ENCODE measurements at places on chromosomes 6 and 20.

GRCh38 chr6:168179133-168179532 lies 100.1 kb upstream of the FRMD1 start:
- DNase-seq, result no peak

GRCh38 chr6:22632581-22633145 lies 63.3 kb downstream of the HDGFL1 start:
- no peak for DNase-seq

DNA sequence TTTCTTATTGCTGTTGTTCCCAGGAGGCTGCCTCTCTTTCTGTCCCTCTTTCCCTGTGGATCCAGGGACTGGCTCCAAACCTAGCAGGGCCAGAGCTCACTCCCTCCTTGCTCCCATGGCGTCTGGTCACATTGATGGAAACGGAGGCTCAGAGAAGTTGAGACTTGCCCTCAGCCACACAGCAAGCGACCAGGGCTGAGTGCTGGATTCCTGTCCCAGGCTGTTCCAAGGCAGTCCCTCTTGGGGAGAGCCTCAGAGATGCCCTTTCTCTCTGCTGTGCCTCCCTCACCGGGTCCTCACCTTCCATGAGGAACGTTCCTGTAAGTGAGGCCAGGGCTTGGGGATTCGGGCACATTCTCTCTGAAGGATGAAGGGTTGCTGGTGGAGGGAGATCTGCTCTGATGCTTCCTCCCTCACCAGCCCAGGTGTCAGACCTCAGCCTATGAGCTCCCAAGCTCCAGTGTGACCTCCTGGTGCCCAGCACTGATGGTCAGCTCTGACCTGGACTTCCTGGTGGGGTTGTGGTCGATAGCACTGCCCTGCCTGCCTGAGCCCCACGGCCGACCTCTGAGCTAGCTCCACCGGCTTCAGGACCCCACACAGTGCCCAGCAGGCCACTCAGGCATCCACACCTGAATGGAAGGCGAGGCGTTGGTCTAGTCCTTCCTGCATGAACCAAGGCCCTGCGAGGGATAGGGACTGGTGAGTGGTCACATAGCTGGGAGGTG lies 26.8 kb downstream of the SUN5 start:
- DNase-seq, result no peak

DNA sequence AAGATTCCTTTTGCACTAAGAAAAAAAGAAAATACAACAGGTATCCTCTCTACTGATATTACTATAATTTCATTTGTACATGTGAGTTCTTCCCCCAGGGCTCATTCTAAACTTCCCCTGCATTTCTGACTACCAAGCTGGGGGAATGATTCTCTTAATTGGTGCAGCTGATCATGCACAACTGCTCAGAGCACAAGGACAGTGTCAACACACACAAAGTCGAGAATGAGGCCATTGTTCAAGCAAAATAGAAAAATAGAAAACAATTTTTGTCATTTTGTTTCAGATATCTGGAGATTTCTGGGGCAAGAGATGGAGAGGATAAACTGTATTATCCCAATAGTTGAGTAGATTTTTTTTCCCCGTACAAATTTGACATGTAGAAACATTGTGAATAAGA lies 236.3 kb downstream of the HAO1 start:
- DNase-seq, result no peak

- no peak for DNase-seq
Measured at GRCh38 chr6:3540253-3540820, 83.5 kb upstream of the SLC22A23 start.

DNA sequence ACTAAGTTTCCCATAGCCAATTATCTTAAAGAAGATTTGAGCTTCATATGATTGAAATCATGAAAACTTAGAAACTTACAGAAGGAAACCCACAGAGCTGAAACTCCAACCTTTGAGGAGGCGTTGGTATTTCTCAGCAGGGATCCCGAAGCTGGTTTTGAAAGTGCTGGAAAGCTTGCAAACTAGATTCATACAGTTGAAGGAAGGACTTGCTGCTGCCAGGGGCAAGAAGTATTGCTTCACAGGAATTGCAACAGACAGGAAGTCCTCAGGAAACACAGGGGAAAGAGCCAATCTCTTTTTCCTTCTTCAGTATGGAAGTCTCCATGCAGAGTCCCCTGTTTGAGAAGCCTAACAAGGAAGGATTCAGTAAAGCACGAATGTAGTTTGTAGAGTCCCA lies 419.7 kb downstream of the CD109 start:
- DNase-seq, result no peak

GRCh38 chr6:11298651-11299420 lies 66.4 kb upstream of the NEDD9 start:
- no peak for DNase-seq

- DNase-seq, result no peak
Measured at GRCh38 chr6:89612121-89612520, 26.4 kb downstream of the LYRM2 start.

GRCh38 chr6:166670894-166671293 lies 43.8 kb upstream of the RPS6KA2 start:
- no peak for DNase-seq

GRCh38 chr20:16842486-16843120 lies 94.4 kb downstream of the OTOR start:
- no peak for DNase-seq

GRCh38 chr6:39908838-39909583 lies 25.3 kb downstream of the MOCS1 start:
- DNase-seq, result no peak

GRCh38 chr6:167441715-167442206 lies 116.9 kb downstream of the TTLL2 start:
- no peak for DNase-seq

DNA sequence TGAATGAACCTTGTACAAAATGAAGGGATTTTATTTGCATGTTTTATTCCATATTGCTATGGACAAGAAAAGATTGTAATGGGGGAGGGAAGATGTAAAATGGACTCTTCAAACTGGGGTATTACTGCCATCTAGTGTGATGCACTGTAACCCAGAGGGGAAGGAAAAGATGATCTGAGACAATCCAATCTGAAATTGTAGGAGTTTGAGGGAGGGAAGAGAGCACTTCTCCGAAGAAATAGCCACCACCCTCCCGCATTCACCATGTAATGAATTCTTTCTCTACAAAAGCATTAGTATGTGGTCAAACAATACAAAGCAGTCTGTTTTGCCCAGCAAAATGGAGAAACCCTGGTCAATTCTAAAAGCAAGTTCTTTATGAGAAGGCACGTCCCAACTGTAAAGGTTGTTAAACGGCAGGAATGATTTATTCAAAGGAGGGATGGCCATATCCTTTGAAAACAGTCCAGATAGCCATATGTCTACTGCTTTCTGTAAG lies 679.5 kb upstream of the NRSN1 start:
- peak; percentile 75 for DNase-seq

DNA sequence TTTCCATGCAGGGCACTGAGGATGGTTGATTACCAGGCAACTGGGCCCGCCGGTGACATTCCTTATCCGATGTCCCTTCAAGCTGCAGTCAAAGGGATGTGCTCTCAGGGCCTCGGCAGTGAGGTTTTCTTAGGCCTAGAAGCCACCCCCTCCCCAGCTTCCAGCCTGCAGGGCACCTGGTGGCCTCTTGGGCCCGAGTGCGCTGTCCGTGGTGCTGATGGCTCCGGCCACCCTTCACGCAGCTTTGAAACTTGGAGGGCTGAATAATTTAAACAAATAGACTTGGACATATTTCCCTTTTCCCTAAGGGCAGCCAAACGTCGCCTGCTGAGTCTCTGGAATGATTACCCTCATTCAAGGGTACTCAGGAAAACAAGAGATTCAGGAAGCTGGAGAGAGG lies 8.9 kb upstream of the MLN start:
- peak; percentile 78 for DNase-seq

DNA sequence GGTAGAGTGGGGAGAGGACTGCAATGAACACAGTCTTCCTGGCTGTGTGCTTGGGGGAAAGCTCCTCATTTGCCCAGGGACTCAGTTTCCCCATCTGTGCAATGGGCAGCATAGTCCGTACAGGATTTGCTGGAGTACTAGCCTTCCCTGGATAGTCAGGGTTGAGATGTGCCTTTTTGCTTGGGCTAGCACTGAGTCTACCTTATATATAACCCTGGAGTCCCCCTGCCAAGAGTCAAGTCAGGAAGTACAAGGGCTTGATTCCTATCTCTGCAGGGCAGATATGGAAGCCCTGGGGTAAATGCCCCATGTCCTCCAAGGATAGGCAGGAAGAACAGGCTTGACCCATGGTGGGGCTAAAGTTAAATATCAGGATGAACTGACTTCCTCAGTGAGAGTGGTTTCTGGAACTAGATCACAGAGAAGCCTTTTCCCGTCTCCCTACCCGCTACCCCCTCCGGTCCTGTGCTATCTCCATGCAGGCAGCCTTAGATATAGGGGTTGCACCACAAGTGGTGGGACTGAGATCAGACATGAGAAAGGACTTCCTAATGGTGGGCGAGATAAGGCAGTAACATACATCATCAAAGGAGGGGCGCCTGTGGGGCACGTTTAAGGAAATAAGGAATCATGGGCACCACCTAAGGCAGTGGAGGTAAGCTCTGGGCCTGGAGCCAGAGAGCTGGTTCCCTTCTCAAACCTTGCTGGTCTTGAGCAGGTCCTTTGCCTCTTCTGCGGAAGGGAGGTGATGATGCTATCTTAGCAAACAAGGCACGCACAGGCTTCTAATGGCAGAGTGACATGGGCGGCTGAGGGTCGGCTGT lies 157.9 kb downstream of the MRPL14 start:
- DNase-seq, result no peak

DNA sequence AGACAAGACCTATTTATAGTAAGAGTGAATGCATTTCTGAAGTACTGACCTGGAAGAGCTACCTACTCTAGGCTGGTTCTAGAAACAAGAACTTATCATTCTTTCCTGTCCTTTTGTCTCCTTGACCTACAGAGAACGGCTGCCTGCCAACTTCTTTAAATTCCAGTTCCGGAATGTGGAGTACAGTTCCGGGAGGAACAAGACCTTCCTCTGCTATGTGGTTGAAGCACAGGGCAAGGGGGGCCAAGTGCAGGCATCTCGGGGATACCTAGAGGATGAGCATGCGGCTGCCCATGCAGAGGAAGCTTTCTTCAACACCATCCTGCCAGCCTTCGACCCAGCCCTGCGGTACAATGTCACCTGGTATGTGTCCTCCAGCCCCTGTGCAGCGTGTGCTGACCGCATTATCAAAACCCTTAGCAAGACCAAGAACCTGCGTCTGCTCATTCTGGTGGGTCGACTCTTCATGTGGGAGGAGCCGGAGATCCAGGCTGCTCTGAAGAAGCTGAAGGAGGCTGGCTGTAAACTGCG lies 8.3 kb downstream of the APOBEC2 start:
- DNase-seq, result no peak

GRCh38 chr20:3222635-3223600 lies 13.6 kb downstream of the ITPA start:
- no peak for DNase-seq

GRCh38 chr6:91149246-91149955 lies 562.5 kb upstream of the MAP3K7 start:
- no peak for DNase-seq

DNA sequence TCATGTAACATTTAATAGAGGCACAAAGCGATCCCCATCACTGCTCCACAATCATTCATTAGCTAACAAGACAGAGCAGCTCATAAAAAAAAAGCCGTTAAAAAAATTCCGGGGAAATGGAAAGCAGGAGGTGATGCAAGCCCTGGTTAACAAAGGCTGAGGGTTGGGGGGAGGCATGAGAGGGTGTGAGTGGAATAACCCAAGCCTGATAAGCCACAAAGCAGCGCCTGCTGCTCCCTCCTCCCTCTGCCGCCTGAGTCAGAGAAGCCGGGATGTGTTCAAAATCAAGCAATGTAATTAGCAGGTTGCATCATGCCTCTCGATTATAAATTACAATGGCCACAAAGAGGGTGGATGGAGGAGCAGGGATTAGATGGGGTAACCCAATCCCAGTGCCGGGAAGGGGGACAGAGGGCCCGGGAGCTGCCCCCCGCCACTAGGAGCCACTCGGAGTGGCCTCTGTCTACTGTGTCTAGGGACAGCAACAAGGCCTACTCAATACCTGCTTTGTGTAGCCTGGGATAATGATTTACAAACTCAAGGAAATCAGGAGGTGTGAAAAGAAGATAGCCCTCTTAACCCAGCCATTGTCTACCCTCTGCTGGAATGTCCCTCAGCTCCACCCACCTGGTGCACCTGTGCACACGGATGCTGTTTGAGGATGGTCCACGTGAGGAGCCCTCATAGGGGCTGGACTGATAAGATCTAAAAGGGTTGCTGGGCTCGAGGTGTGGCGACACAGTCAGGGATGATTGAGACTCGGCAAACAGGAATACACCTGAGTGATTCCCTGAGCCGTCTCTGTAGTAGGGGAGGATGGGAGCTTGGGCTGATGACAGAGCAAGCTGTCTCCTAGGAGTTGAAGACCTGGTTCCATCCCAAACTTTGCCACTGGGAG lies 156.9 kb downstream of the VEGFA start:
- peak; percentile 100 for DNase-seq

- DNase-seq, result peak; percentile 53
Measured at GRCh38 chr6:157019733-157020132, 242.6 kb downstream of the ARID1B start.

DNA sequence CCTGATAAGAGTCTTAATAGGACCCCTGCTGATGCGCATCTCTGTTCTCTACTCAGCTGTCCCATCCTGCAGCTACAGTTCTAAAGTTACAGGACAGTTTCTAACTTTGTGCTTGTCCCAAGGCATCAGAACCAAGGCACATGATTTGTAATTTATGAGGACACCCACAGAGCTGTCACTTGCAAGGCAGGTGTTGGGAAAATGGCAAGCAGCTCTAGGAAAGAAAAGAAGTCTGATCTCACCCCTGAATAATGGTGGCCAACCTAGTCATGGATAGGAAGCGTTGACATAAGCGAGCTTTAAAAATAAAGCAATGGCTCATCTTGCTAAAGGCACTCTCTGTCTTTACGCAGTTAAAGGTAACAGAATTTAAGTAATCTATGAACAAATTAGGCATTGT lies 127.6 kb upstream of the VGLL2 start:
- DNase-seq, result no peak

DNA sequence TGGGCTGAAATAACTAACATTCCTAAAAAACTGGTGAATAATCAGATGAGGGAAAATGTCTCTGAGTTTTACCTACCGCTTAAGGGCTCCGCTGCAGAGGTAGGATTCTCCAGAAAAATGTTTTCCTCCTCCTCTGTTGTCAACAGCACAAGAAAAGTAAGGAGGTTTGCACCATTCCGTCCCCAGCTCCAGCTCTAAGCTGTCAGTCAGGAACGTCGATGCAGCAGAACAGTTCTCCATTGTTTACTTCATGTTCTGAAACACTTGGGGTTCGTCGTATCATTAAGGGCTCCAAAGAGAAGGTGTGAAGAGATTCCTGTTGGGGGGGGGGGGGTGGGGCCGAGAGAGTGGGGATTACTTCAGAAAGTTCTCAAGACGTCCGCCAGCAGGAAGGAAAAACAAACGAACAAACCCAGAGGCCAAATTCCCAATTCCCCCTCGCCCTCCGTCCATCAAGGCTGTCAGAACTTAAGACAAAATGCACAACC lies 734 bp downstream of the MMS22L start:
- DNase-seq, result no peak

DNA sequence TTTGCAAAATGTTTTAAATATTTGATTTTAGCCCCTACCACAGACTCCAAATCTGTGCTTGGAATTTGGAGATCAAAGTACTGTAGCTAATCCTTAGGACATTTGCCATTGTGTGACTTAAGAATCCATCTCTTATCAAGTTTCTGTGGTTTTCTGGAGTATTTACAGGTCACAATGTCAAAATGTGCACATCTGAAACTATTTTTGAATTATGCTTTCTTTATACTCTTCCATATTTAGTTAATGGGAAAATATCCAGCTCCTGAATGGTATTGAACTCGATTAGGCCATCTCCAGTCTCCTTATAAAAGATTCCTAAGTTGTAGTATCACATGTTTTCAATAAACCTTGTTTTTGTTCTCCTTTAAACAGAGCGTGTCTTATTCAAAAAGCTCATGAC lies 162.5 kb downstream of the KHDC1L start:
- DNase-seq, result peak; percentile 43

Data from fibroblast of skin of scalp (primary cell).